ENCODE measurements at places on chromosomes 5 and 9.

DNA sequence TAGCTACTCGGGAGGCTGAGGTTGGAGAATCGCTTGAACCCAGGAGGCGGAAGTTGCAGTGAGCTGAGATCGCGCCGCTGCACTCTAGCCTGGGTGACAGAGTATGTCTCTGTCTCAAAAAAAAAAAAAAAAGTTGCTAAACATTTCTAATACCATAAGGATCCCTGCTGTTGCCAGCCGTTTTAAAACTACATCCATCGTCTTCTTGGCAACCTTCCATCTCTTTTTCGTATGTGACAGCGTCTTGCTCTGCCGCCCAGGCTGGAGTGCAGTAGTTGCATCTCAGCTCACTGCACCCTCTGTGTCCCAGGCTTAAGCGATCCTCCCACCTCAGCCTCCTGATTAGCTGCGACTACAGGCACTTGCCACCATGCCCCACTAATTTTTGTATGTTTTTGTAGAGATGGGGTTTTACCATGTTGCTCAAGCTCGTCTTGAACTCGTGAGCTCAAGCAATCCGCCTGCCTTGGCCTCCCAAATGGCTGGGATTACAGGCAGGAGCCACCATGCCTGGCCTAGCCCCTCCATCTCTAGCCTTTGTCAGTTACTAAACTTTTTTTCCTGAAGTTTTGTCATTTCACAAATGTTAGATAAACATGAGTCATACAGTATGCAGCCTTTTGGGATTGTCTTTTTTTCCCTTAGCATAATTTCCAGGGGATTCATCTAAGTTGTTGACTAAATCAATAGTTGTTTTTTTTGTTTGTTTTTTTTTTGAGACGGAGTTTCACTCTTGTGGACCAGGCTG is 13.5 kb downstream of the NSD1 start:
- DNase-seq: peak; percentile 32

DNA sequence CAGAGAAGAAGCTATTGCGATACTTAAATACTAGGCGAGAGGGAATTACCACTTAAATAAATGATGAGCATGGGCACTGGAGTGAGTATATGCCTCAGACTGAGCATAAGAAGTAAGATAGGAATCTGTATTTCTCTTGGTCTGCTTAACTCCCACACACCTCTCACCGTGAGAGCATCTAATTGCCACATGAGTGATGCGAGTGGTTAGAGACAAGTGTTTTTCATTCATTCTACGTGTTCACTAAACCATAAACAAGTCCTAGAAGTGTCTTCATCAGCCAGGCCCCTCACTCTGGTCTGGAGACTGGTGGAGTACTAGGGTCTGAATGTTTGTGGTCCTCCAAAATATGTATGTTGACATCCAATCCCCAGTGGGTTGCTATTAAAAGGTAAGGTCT is 150.2 kb upstream of the SLC12A2 start:
- no peak for DNase-seq

DNA sequence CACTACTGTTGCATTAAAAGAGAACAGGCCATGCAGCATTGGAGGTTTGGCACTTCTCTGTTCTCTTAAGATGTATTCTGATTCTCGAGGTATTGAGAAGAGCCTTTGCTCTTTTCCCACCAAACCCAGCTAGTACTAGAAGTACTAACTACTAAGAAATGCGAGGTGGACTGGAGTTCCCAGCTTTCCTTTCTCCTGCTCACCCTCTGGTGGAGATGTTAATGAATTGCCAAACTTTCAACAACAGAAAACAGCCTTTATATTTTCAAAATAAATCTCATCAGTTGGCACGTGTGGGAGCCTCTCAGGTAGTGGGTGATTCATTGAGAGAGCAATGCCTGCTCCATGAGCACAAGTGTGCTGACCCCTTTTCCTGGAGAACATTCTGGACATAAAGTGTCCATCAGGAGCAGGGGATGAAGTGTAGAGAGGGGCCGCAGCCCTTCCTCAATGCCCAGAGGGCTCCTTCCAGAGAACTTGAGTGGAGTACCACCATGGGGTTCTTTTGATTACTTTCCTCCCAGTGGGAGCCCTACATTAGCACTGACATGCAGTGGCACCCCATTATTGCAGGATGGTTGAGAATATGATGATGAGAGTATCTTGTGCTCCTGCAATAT is 45.7 kb downstream of the TMEM174 start:
- DNase-seq: peak; percentile 70

GRCh38 chr9:126700296-126700695 is 86.6 kb downstream of the LMX1B start:
- no peak for DNase-seq

DNA sequence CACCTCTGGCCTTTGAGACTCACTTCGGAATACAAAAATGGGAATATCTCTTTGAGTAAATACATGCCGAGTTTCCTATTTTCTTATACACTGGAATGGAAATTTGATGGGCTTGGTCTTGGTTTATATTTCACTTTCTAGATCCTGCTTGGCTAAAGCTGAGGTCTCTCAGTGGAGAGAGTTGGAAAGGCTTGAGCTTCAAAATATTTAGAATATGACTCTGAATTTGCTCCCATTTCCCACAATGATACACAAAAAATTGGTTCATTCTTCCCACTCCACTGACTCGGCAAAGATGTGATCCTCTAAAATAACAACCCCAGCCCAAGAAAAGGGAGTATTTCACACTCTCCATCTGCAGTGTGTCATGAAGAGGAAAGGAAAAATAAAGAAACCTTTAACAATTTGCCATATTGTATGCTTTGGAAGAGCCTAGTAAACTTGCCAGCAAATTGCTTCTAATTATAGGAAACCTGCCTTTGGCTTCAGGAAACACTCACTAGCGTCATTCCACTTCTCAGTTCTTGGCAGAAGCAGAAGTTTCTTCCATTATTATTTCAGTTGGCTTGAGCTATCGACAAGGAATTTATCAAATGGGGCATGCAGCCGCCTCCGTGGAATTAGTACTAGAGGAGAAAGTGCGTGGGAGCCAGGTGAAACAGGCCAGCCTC is 302.9 kb downstream of the NSG2 start:
- DNase-seq: peak; percentile 85

- DNase-seq: no peak
Measured at GRCh38 chr5:113817683-113818082, 304.2 kb downstream of the YTHDC2 start.

GRCh38 chr9:86557063-86557766 is 203.0 kb upstream of the TUT7 start:
- peak; percentile 84 for DNase-seq
